AG08396 (cell line): ENCODE measurements at places on chromosomes 3 and 15.
A peak's percentile ranks its signal among the peaks of the same experiment; 100 is the strongest.

DNA sequence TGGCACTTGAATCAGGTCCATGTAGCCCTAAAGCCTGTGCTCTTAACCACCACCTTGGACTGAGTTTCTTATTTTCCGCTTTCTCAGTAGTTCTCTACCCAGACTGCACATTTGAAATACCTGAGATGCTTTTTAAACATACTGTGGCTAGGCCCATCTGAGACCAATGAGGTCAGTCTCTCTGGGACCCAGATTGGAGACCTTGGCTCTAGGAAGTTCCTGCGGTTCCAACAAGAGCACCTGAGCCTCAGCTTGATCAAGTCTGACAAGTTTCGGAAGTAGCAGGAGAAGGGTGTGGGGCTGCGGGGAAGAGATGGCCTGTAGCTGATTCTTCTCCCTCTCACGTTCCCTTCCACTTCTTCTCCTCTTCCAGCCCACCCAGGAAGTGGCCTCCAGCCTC is 11.5 kb upstream of the TSEN2 start:
- no peak for DNase-seq

GRCh38 chr3:67006460-67006859 is 8.4 kb downstream of the KBTBD8 start:
- peak; percentile 19 for DNase-seq

GRCh38 chr3:50570508-50571279 is 1.4 kb downstream of the HEMK1 start:
- no peak for DNase-seq

GRCh38 chr3:142498397-142499180 is 50.8 kb upstream of the XRN1 start:
- no peak for DNase-seq

DNA sequence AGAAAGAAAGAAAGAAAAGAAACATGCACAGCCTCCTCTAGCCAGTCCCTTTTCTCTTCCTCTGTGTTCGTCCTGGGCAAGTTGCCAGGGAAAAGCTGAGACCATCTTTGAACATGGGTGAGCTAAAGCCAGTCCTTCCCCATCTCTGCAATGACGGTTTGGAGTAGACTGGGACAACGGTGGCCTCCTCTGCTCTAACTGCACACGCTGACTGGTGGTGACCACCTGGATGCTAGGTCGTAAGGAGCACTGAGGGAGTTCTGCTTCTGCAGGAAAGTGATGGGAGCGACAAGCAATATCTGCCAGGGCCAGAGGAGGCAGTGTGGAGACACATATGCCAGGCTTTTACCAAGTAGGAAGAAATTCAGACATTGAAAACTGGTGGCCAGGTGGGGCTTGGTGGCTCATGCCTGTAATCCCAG is 111.7 kb downstream of the NUP210 start:
- DNase-seq: peak; percentile 69

- DNase-seq: peak; percentile 44
Measured at GRCh38 chr15:70047386-70048197, 50.1 kb downstream of the TLE3 start.

GRCh38 chr15:51499379-51499976 is 123.1 kb downstream of the DMXL2 start:
- DNase-seq: peak; percentile 44

DNA sequence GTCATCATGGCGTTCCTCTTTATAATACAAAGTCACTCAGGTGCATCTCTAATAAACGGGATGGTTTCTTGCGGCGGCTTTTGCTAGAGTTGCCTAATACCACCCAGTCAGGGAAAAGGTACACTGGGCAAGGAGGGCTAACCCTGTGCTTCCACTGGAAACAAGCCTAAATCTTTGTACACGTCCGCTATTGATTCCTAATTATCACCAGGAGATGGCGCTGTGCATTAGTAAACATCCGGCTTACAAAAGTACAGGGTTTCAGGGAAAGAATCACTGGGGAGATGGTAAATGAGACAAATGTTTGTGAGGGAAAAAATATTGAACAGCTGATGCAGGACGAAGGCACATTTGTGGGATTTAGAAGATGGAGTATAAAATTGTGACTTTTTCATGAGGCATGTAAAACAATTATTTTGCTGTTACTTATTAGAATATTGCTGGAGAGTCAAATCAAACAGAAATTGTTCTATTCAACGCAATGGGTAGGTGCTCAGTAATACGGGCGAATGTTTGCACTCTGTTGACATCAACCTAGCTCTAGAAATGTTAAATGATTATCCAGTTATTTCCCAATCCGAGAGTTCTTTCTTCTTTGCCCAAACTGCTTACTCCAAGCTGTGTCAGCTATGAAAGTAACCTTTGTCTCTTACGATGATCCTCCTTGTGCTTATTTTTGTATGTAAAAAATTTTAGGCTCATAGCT is 50.6 kb downstream of the GMNC start:
- peak; percentile 41 for DNase-seq

DNA sequence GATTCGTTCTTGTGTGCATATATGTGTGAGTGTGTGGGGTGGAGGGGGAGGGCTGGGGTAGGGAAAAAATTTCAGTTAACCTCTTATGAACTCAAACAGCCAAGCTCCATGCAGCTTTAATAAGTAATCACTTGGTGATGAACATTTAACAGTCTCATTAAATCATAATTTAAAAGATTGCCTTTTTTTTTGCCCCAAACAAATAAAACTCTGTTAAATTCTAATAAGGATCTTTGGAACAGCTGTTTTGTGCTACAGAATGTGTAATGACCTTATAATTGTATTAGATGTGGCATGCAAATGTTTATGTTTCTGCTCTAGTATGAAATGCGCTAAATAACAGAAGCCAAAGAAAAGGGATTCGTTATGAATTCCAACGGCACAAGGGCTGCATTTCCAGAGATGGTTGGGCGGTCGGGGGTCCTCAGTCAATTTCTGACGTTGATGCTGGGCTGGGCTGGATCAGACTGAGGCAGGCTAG is 80.0 kb upstream of the RORA start:
- DNase-seq: no peak

DNA sequence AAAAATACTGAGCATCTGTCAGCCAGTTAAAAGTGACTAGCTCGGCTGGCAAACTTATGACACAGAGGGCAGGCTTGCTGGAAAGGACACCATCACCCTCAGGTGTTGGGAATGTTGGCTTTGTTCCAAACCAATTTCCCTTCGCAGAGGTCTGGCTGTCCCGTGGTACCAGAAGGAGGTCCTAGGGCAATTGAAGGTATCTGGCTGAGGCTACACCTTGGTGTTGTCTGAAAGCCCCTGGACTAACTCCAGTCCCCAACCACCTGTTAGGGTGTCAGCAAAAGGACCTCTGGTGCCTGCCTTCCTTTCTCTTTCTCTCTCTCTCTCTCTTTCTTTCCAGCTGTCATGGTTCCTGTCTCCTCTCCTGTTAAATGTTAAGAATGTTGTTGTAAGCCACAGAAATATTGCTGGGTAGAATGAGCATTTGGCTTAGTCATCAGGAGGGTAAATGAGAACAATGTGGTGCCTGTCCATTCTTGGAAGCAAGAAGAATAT is 12.5 kb downstream of the PRR20G start:
- DNase-seq: no peak

- DNase-seq: no peak
Measured at GRCh38 chr3:115576325-115576875, 46.9 kb upstream of the GAP43 start.

GRCh38 chr3:131353986-131354385 is 27.6 kb upstream of the NUDT16 start:
- no peak for DNase-seq

DNA sequence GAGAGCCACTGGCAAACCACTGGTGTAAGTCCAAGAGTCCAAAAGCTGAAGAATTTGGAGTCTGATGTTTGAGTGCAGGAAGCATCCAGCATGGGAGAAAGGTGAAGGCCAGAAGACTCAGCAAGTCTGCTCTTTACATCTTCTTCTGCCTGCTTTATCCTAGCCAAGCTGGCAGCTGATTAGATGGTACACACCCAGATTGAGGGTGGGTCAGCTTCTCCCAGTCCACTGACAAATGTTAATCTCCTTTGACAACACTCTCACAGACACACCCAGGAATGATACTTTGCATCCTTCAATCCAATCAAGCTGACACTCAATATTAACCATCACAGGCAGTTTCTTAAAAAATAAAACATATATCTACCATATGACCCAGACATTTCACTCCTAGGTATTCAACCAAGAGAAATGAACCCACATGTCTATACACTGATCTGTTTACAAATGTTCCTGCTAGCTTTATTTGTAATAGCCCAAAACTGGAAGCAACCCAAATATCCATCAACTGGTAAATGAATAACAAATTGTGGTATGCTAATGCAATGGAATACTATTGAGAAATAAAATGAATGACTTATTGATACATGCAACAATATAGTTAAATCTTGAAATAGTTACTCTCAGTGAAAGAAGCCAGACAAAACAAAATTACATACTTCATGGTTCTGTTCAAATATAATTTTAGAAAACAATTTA is 373.8 kb downstream of the ZNF385D start:
- no peak for DNase-seq

- DNase-seq: no peak
Measured at GRCh38 chr3:14096742-14097141, 27.9 kb downstream of the CHCHD4 start.

- DNase-seq: no peak
Measured at GRCh38 chr15:82763361-82764116, 42.3 kb downstream of the FSD2 start.

- no peak for DNase-seq
Measured at GRCh38 chr3:134894533-134894932, 99.5 kb downstream of the EPHB1 start.

DNA sequence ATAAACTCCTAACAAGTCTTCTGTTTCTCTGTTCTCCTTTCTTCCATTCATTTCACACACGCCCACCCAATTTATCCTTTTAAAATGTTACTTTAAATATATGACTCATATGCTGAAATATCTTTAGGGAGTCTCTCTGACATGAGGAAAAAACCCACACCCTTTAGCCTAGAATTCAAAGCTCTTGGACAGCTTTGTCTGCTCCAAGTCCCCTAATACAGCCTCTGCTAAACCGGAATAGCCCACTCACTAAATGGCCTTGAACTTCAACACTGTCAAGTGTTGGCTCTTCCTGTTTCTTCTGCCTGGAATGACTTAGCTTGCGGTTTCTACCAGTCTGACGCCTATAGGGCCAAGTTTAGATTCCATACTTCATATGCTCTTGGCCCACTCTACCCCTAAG is 3.3 kb upstream of the CD96 start:
- peak; percentile 24 for DNase-seq

- no peak for DNase-seq
Measured at GRCh38 chr3:50390508-50391224, 31.3 kb upstream of the TMEM115 start.

GRCh38 chr3:94294806-94295205 is 231.9 kb downstream of the NSUN3 start:
- no peak for DNase-seq

GRCh38 chr3:127226946-127227842 is 34.3 kb downstream of the PRR23E start:
- no peak for DNase-seq

DNA sequence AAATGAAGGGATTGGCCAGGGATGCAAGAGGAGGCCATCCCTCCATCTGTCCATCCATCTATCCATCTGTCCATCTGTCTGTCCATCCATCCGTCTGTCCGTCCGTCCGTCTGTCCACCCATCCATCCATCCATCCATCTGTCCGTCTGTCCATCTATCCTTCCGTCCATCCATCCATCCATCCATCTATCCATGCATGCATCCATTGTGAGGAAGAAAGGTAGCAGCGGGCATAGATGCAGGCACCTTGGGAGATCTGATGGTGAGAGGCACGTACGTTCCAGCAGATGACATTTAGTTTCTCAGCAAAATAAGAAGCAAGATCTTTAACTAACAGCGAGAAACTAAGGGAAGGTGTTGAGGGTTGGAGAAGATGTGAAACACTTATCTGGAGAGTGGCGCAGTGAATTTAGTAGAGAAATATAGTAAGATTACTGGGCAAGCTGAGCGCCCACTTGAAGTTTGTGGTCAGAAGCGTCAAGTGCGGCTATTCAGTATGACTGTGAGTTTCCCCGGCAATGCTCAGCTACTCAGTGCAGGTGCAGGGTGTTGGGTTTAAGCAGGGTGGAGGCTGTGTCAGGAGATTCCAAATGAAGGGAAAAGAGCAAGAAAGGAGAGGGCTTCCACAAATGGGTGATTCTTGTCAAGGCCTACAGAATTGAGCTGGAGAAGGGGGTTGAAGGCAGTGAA is 22.4 kb upstream of the SRP14 start:
- no peak for DNase-seq

- DNase-seq: no peak
Measured at GRCh38 chr15:34701536-34701935, 53.3 kb downstream of the GJD2 start.

- no peak for DNase-seq
Measured at GRCh38 chr15:39499681-39500080, 81.2 kb upstream of the THBS1 start.

- DNase-seq: no peak
Measured at GRCh38 chr15:71262599-71262998, 147.3 kb downstream of the THSD4 start.

- no peak for DNase-seq
Measured at GRCh38 chr3:40532252-40532651, 7.5 kb downstream of the ZNF621 start.

DNA sequence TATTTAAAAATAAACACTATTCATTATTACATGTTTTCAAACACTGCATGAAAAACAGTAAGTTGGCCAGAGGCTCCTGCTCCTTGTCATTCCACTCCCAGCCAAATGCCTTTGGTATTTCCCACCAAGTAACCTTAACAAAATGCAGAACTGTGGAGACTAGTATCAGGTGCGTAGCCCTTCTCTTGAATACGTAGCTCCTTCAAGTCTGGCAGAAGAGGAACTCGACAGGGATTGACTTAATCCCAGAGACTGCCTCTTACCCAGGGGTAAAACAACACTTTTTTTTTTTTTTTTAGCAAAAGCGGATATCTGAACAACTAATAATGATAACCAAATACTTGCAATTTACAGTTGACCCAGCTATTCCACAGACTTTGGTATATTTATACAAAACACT is 738 bp downstream of the COMMD2 start:
- no peak for DNase-seq

DNA sequence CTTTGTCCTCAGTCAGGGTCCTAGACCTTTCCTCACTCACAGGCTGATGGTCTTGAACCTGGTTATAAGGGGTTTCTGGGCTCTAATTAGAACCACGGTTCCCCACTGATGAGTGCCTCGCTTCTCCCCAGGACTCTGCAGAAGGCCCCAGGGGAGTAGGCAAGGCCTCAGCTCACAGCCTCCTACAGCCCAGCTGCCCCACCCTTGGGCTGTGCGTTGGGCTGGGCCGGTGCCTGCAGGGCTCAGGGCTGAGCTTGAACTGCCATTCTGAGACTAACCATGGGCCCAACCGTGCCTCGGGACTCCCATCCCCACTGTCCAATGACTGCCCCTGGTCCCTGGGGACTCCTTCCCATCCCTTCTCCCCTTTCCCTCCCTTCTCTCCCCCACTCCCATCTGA is 25.6 kb downstream of the CLEC3B start:
- DNase-seq: no peak

DNA sequence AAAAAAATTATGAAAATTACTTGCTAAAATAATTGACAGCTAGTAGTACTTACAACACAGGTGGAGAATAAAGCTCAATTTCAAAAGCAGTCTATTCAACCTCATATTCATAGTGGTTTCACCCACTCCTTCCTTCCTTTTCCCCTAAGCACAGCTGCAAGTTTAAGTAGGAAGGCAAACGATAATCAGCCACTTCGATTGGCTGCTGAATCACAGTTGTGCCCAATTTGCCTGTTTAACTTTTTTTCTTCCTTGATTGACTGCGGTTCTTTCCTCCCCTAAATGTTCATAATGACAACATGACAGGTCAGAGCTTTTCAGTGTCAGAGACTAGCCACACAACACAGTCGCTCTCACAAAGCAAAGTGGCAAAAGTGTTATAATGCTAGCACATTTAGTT is 468.0 kb upstream of the GBE1 start:
- DNase-seq: no peak

- no peak for DNase-seq
Measured at GRCh38 chr3:72120806-72121778, 336.1 kb upstream of the PROK2 start.
